ENCODE measurements at places on chromosomes 12 and 14.

GRCh38 chr12:97466000-97466399 is 3.4 kb downstream of the RMST start:
- DNase-seq = no peak

- DNase-seq = no peak
Observed at GRCh38 chr12:19129122-19129485, 429 bp upstream of the PLEKHA5 start.

GRCh38 chr12:52539821-52540173 is 13.1 kb downstream of the KRT71 start:
- no peak for DNase-seq

- no peak for DNase-seq
Observed at GRCh38 chr12:116174006-116174405, 103.5 kb downstream of the MED13L start.

DNA sequence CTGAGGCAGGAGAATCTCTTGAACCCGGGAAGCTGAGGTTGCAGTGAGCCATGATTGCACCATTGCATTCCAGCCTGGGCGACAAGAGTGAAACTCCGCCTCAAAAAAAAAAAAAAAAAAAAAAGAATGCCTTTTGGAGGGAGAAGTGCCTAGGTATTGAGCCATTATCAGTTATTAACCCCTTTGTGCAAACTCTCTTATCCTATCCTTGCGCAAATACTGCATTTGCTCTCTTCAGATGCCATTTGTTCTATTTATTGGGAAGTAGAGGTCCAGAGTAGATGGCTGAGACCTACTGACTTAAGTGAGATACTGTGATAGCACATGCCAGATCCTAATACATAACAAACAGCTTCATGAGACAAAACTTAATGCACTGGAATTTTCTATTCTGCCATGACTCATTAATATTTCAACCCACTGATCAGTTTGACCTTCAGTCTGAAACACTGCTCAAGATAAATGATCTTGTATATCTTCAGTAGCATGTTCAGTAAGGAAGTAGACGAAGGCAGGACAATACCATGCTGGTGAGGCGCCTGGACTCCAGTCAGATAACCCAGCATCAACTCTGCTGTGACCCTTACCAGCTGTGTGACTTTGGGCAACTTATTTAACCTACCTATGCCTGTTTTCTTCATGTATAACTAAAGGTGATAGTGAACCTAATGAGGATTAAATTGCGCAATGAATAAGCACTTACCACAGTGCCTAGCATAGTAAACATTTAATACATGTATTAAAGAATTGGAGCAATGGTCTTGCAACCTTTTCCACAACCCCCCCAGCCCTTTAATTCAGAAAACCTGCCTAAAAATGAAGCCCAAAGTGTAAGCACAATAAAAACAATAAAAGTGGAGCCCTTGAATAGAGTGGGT is 5.7 kb upstream of the DNAAF2 start:
- DNase-seq = no peak

DNA sequence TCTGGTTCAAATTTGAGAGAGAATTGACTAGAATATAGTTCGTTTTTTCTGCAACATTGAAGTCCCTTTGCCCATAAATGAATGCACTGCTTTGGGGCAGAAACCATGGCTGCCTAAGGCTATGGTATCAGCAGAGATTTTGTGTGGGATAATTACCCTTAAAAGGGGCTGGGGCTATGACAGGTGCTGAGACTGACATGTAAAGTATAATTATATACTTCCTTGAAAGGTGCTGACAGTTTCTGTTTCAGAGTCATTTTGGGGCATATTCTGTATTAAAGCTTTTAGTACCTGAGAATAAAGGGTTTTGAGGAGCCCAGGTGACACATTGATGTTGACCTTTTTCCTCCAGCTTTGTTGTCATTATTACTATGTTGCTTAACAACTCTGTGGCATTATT is 150.3 kb upstream of the PTPRQ start:
- no peak for DNase-seq

DNA sequence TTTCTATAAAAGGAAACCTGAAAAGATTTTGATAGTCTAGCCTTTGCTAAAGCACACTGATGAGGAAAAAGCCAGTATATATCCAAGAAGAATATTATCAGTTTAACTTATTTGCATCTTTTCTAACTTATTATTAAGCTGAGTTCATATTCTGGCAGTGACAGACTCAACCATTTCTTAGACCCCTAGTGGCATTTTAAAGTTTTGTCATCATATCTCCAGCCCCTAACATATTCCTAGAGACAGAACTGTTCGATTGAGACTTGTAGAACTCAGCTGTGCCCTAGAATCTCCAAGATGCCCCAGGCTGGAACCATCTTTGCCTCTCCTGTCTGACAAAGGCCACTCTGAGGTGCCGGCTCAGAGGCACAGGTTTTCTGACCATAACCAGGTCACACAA is 365.6 kb downstream of the NELL2 start:
- DNase-seq = no peak

GRCh38 chr12:62116986-62117385 is 143.2 kb upstream of the USP15 start:
- no peak for DNase-seq

- no peak for DNase-seq
Observed at GRCh38 chr14:84882830-84883229, 647.1 kb upstream of the FLRT2 start.

GRCh38 chr12:3743803-3744202 is 9.1 kb downstream of the CRACR2A start:
- DNase-seq = peak; percentile 52

DNA sequence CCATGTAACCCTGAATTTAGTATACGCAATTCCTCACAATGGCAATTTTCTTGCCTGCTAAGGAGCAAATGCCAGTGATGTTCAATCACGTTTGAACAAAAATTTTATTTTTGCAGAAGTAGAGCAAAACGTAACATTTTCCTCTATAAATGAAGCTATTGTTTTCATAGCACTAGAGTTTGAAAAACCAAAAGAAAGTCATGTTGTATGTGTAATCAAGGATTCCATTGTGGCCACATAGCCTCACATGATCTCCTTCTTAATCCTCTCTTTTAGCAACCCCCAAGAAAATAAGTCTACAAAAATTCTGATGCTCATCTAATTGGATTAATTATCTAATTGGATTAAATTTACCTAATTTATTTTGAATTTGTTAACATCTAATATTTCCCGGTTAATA is 1217.4 kb upstream of the FLRT2 start:
- no peak for DNase-seq

GRCh38 chr12:18422871-18423270 is 161.6 kb downstream of the PIK3C2G start:
- DNase-seq = peak; percentile 64

- no peak for DNase-seq
Observed at GRCh38 chr12:30610718-30611117, 85.0 kb downstream of the IPO8 start.

- no peak for DNase-seq
Observed at GRCh38 chr14:71628433-71628832, 303.8 kb upstream of the RGS6 start.

GRCh38 chr14:69630360-69630759 is 19.0 kb downstream of the SUSD6 start:
- no peak for DNase-seq

- DNase-seq = no peak
Observed at GRCh38 chr12:128314611-128315010, 47.6 kb downstream of the TMEM132C start.

- peak; percentile 24 for DNase-seq
Observed at GRCh38 chr14:36647824-36648753, 13.6 kb upstream of the PAX9 start.

DNA sequence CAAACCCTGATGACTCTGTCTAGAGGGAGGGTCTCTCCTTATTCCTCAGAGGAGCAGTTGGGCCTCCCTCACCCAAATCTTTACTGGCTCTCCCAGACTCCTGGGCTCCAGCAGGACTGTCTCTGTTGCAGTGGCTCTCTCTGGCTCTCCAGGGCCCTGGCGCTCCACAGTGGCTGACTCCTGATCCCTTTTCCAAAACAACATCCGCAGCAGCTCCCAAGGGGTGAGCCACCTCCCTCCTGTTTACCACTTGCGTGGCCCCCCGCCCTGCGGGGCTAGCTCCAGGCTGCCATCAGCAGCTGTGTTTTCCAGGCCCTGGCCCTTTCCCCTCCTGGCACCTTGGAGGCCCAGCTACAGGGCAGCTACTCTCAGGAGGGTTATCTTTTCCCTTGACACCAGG is 123.5 kb downstream of the CALM1 start:
- no peak for DNase-seq

DNA sequence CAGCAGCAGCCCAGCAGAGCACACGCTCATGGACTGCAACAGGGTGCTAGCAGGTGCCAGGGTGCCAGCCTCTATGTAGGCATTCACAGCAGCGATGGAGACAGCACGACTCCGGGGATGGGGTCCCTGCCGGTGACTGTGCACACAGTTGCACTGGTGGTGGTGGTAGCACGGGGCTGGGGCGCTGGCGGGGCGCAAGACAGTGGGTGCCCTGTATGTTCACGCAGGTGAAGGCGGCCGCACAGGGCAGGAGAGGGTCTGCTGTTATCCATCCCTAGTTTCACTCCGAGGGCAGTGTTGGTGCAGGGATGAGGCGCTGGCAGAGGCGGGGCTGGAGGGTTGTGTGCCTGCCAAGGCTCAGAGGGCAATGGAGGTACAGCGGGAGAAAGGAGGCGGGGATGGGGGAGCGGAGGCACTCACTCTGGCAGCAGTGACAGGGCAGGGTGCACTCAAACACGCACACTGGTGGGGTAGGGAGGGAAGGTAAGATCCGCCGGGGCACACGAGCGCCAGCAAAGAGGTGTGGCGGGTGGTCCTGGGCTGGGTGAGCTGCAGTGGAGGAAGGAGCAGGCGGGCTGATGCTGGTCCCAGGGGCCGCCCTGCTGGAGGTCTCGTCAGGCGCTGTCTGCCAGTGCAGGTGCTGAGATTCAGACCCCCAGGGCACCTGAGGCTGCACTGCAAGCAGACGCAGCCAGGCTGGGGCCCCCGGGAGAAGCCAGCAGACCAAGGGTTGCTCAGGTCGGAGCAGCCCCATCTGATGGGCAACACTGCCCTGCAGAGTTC is 76.7 kb downstream of the GALC start:
- DNase-seq = no peak

DNA sequence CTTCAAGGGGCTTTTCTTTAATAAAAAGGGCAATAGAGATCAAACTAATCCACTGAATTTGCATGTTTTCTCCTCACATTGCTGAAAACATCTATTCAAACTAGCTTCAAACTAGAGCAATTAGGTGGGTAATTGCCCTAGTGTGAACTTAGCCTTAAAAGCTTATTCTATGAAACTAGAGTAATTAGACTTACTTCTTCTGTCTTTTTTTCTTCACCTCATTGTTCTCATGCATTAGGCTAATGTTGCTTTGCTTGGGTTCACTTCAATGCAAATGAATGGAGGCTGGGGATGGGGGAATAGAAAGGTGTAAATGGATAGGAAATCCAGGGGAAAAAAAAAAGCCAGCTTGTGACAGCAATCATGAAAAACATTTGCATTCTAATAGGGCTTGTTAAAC is 414.8 kb upstream of the LMO3 start:
- DNase-seq = no peak

DNA sequence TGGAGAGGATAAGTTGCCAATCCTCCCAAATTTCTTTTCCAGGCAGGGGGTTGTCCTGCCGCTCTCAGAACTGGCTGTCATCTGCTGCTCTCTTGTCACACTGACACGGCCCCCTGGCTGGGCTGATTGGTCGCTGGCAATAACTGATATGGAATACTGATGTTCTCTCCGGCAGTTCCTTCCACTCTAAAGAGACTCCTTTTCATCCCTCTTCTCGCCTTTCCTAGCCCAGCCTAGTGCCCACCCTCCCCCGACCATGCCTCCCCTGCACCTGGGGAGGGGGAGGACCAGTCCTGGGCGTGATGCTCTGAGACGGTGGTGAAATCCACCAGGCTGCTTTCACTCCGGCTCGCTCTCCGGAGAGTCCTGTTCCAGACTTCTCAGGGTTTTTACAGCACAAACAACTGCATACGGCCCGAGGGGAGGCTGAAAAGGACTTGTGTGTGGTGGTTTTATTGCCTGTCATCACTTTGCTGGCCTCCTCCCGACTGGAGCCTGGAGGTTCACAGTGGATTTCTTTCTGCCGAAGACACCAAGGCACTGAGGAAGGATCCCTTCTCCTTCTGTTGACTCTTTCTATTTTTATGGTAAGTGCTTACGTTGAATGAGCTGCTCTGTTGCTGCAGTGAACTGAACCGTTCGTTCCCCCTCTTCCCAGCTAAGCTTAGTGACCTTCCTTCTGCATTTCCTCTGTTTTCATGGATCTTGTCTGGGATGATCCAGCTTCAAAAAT is at the start of gene ANO4:
Gene ANO4 (plus strand): TSS at position 336 of the 733 bp plus-strand sequence. CDS start 107,010 bp downstream, outside the sequence.
- DNase-seq = no peak

GRCh38 chr12:5985471-5985870 is 40.4 kb upstream of the ANO2 start:
- DNase-seq = no peak

GRCh38 chr12:75809746-75810145 is 221.8 kb downstream of the PHLDA1 start:
- DNase-seq = no peak

DNA sequence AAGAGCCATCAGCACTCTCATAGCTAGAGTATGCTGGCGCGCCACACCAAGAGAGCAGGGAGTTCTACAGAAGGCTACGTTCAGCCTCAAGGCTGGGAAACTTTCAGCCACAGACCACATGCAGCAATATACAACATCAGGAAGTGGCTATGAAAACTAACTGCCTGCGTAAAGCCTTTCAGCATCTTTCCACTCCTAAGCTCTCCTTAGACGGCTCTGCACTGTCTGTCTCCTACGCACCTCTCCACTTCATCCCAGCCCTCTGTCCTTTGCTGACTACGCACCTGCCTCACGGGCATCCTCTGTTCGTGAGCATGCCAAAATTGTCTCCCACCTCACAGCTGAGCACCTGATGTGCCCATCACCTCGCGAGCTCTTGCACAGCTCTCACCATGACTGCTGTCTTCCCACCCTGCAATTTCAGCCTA is 9.7 kb downstream of the MPHOSPH9 start:
- peak; percentile 35 for DNase-seq

DNA sequence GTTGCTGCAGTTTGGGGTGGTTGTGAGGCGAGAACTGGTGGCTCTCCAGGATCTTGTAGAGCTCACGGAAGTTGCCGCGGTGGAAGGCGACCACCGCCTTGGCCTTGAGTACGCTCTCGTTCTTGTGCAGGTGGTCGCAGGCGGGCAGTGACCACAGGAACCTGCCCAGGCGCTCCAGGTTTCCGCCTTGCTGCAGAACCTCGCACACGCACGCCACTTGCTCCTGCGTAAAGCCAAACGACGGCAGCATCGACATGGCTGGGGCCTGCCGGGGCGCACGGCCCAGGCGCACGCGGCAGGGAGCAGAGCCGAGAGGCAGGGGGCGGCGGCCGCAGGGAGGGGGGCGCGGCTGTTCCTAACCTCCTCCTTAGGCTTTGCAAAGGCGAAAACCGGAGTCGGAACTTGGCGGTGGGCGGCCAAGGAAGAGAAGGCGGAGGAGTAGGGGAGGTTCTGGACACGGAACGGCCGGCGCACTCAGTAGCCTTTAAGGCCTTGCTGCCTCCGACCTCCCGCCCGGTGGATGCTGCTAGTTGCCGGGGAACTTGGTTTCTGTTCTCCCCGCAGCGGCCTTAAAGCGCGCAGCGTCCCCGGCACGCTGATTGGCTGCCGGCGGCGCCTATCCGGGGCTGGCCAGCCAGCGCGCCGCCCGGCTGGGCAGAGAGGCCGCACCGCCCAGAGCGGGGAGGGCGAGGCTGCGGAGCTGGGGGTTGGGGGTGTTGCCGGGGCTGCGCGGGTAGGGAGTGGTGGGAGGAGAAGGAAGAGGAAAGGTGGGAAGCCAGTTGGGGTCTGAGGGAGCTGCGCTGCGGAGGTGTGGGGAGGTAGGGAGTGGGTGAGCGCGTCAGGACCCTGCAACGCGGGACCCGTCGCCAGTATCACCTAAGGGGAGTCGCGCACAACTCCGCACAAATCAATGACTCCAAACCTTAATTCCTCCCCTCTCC is at the start of gene SIX1:
Gene SIX1 (minus strand): TSS at position 544 of the 941 bp plus-strand sequence. CDS start 288 bp downstream, at position 256.
- DNase-seq = peak; percentile 94

- DNase-seq = no peak
Observed at GRCh38 chr14:23021434-23021833, 11.5 kb upstream of the C14orf93 start.
